ENCODE measurements at places on chromosomes 2 and 18.

- no peak for DNase-seq
Measured at GRCh38 chr2:61946666-61947065, 41.2 kb downstream of the COMMD1 start.

- no peak for DNase-seq
Measured at GRCh38 chr2:201176081-201176481, 6.9 kb upstream of the CASP10 start.

- DNase-seq = no peak
Measured at GRCh38 chr2:1208522-1208921, 204.7 kb upstream of the TPO start.

GRCh38 chr2:104118889-104119288 is 735.0 kb upstream of the POU3F3 start:
- DNase-seq = no peak

GRCh38 chr18:30387401-30387800 is 655.1 kb downstream of the DSC3 start:
- DNase-seq = no peak

DNA sequence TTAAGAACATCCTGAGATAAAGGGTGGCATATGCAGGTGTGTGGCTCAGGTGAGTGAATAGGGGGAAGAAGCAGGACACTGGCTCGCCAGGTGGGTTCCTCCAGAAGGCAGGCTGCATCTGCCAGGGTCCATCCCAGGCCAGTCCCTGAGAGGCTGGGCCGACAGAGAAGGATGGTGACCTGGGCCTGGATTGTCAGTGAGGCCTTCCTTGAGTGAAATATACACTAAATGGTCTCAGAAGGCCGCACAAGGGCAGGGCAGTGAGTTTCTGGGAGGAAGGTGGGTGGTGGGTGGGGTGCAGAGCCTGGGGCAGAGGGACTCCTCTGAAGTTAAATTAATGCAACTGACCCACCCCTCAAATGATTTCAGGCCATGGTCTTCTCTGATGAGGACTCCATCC is 182.1 kb downstream of the ANKRD30B start:
- DNase-seq = no peak

GRCh38 chr2:109402980-109403840 is 210.6 kb downstream of the SEPTIN10 start:
- no peak for DNase-seq

DNA sequence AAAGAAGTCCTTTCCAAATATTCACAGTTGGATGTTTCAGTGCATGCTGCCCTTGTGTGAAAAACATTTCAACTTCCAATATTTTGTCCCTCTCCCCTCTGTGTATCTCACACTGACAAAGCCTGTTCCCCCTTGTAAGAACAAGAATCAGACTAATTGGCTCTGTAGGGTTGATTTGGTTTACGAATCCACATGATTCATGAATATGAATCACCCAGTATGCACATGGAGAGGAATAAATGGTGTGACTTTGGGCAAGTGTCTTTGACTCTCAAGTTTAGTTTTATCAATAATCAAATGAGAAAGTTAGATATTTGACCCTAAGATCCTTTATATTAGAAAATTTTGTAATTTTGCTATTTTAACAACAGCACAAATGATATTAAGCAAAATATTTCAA is 9.3 kb upstream of the CDH20 start:
- DNase-seq = no peak

GRCh38 chr2:136104977-136105376 is 13.0 kb downstream of the CXCR4 start:
- no peak for DNase-seq

- no peak for DNase-seq
Measured at GRCh38 chr2:197573608-197574007, 57.7 kb downstream of the MOB4 start.

Measured in stimulated activated CD8-positive, alpha-beta memory T cell treated with anti-CD3 and anti-CD28 coated beads, Interleukin-4, amount 100 ng/mL, for 1 hour (primary cell).